M059J (cell line): ENCODE measurements at places on chromosomes 12 and 14.

DNA sequence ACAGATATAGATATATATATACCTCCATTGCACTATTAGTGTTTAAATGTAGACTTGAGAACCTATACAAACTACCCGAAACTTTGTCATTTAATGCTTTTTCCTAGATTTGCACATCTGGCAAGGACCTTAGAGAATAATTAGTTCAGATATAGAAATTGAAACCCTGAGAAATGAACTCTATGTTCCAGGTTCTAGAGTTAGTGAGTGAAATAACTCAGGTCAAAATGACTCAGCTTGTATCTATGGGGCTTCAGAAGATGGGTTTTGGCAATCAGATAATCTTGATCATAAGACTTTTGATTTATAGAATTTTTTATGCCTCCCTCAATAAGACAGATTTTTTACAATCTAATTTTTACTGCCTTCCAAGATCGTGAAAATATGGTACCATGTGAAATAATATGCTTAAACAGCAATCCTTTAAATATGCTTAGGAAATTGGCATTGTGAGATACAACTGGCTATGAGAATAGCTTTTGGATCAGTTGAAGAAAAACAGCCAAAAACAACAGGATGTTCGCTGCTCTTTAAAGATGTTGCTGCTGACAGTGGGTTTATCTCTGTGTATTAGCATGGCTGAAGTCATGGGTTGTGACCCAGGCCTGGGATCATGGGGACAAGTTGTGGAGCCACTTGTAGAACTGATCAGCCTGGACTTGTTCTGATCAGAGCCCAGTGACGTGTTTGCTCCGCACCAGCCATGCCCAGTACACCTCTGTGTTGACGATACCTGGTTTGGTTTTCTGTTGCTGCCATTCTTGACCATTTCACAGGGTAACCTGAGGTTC, 63.6 kb downstream of the TTLL5 start:
- DNase-seq, result no peak

GRCh38 chr14:75896341-75896740, 85.5 kb downstream of the TGFB3 start:
- peak; percentile 14 for DNase-seq

GRCh38 chr12:7130701-7131501, 730 bp downstream of the CLSTN3 start:
- peak; percentile 44 for DNase-seq

DNA sequence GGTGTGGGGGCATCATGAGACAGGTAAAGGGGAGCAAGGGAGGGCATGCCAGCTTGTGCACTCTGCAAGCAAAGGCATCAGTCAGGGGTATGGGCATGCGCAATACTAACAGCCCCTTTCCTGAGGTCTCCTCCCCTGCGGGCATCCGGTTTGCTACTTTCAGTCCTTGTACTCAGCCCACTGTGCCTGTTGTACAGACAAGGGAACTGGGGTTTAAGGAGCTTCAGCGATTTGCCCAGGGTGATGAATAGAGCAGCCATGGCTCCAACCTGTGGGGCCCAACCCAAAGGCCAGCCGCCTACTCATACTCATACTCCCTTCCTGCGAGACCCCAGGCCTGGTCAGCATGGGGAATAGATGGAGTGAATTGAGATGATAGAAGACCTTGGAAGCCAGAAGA, 66.7 kb downstream of the GALNT16 start:
- DNase-seq, result no peak

DNA sequence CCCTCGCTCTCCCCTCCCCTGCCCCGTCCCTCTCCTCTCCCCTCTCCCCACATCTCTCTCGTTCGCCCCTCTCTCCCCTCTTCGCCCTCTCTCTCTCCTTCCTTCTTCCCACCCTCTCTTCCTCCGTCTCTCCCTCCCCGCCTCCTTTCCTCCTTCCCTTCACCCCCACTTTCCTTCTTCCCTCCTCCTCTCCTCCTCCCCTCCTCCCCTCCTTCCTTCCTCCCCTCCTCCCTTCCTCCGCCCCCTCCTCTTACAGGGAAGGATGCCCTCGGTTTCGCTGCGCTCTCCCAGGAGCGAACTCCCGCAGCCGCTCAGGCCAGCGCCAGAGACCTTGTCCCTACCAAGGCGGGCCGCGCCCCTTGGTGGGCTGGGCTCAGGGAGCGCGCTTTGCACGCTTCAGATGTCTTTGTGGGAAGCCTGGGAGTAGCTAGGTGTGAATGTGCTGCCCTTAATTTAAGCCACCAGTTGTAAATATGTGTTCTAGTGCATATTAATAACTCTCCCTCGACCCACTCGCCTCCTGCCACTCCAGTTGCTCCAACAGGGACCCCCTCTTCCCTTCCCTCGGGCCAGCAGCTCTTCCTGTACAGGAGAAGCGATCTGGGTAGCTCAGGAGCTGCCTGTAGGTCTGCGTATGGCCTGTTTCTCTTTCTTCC, 13.3 kb upstream of the MAP3K9 start:
- no peak for DNase-seq

GRCh38 chr12:49105504-49106084, 5.1 kb downstream of the LMBR1L start:
- DNase-seq, result peak; percentile 9

- peak; percentile 81 for DNase-seq
These were observed 20.1 kb downstream of the NID2 start for GRCh38 chr14:52048641-52049204.

- DNase-seq, result no peak
These were observed 9.7 kb upstream of the MAGOHB start for GRCh38 chr12:10623131-10623530.

- no peak for DNase-seq
These were observed 43.3 kb downstream of the IQSEC3 start for GRCh38 chr12:109872-110271.

- no peak for DNase-seq
These were observed 65.7 kb upstream of the CAPRIN2 start for GRCh38 chr12:30820406-30820946.

DNA sequence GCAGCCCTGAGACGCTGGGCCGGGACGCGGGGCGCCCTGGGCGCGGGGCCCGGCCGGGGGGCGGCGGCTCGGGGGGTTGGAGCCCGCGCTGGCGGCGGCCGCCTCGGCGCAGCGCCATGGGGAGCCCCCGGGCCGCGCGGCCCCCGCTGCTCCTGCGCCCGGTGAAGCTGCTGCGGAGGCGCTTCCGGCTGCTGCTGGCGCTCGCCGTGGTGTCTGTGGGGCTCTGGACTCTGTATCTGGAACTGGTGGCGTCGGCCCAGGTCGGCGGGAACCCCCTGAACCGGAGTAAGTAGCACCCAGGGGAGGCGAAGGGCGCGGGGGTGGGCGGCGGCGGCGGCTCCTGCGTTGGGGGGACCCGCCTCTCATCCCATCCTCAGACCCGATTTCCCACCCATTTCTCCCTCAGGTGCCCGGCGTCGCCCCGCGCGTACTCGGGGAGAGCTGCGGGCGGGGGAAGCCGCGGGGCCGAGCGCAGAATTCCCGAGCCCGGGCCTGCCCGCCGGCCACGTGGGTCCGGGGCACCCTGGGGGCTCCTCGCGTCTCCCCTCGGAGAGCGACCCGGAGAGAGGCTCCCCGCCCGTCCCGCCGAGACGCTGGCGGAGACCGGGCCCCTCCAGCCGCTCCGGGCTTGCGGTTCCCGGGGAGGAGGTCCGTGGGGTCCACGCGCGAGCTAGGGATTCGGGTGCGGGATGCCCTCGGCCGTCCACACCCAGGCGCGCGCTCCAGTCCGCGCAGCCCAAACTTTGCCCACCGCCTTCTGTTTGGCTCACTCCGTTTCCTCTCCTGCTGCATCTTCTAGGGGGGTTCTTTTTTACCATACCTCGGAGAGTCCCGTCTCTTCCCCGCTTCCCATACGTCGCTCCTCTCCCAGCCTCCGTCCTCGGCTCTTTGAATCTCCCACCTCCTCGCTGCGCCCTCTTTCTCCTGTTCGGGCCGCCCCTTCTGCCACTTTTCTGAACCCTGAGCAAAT, 807 bp downstream of the B4GALNT3 start:
- DNase-seq, result no peak

GRCh38 chr14:93525696-93526451, 95.1 kb downstream of the UNC79 start:
- DNase-seq, result no peak

- peak; percentile 45 for DNase-seq
These were observed 99.4 kb upstream of the FRMD6 start for GRCh38 chr14:51552275-51552674.

DNA sequence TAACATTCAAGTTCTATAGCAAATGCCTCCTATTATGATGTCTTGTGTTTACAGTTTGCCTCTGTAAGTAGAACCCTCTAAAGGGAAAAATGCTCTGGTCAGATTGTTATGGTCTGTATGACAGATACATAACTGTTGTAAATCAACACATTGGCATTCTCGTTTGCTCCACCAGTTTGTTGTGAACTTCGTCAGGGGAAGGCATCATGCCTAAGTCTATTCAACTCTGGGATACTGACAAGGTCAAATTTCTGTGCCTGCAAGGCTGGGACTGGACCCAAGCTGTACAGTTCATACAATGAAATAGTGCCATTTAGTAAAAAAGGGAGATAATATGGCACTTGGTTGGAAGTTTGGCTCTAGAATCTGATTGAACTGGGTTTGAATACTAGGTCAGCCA, 392.3 kb downstream of the RAD51B start:
- DNase-seq, result no peak

DNA sequence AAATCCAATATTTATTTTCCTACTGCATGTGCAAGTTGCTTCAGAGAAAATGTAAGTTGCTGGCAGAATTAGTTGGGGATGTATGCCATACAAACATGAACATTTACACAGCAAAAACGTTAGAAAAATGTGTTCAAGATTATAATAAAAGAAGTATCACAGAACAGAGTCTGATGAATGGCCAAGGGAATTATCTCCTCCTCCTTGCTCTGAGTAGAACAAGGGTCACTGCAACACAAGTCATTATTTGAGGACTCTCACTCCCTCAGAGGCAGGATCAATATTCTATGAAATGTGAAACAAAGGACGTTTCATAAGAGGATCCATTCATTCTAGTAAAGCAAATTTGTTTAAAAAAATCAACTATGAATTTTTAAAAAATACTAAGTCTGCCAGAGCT, 177.8 kb downstream of the PRKD1 start:
- DNase-seq, result no peak

GRCh38 chr12:132686825-132687210, 324 bp downstream of the POLE start:
- DNase-seq, result no peak

DNA sequence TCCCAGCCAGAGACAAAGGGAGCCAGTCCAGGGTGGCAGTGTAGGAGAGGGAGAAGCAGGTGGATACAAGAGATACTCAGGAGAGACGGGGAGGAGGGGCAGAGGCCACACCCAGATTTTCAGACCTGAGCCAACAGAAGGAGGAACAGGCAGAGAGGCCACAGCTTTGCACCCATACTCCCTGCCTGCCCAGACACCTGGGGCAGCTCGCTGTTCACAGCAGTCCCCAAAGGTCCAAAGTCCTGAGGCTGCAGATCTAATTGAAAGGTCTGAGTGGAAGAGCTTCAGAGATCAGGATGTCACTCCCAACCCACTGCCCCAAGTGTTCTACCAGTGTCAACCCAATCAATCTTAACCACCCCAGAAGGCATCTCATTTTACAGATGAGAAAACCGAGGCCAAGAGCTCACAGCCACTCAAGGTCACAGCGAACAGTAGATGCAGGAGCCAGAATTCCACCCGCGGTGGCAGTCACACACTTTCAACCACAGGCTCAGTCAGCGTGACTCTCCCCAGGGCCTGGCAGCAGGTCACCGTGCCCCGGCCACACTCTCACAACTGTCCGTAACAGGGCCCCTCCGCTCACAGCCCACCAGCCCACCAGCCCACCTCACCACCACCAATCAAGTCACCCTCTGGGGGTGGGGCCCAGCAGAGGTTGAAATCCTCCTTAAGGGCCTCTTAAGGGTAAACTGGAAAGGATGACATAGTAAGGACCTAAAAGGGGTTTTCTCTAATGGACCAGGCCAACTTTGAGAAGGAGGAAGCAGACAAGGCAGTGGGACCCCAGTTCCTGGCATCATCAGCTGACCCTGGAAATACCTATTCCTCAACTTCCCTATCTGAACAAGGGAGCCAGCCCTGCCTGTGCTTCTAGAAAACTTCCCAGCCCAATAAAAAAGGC, 33.3 kb downstream of the ACTN1 start:
- no peak for DNase-seq

- peak; percentile 71 for DNase-seq
These were observed 73.8 kb downstream of the SUSD6 start for GRCh38 chr14:69685218-69685616.

- DNase-seq, result peak; percentile 29
These were observed 9.2 kb downstream of the EGLN3 start for GRCh38 chr14:33941718-33942117.

GRCh38 chr12:62215506-62215905, 44.7 kb upstream of the USP15 start:
- no peak for DNase-seq

GRCh38 chr14:37046815-37047214, 125.6 kb downstream of the SLC25A21 start:
- DNase-seq, result no peak

DNA sequence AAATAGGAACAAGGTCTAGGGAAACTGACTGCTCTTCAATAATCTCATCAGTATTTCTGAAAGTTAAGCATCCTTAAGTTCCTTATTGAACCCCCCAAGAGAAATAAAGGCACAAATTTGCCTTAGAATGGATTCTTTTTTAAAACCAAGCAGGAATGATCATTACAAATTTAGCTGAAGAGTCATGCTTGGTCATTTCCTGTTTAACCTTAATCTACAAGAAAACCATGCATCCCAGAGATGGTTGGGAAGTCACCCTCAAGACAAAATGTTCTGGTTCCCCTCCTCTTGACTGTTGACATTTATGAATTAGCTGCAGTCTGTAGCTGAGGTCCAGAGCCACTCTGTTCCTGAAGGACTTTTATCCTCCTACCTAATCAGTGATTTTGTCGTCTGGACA, 291.8 kb upstream of the G2E3 start:
- peak; percentile 46 for DNase-seq

DNA sequence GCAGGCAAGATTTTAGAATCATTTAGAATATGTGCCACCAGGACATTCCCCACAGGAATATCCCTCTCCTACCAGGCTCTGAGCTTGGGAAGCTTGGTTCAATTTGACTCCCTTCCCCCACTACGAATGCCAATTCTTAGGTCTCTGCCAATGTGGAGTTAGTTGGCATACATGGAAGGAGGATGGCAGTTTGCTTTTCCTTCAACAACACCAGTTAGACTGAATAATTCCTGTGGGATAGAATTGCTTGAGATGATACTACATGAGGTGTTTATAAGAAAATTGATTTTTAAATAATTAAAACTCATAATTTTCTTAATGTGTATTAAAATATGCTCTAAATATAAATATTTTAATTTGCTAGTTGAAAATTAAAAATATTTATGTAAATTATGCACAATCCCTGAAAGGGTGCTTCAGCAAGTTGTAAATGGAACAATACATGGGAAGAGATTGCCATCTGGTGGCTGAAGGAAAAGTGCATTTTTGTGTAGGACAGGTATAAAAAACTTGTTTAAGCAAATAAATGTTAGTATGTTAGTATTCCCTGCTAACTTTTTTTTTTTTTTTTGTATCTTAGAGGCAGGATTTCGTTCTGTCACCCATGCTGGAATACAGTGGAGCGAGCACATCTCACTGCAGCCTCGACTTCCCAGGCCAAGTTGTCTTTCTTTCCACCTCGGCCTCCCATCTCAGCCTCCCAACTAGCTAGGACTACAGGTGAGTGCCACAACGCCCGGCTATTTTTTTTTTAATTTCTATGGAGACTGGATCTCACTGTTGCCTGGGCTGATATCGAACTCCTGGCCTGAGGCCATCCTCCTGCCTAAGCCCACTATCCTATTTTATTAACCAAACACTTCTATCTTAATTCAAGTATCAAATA, 25.8 kb upstream of the STRAP start:
- DNase-seq, result peak; percentile 68
